ENCODE measurements at places on chromosomes 4 and X.

GRCh38 chr4:54157606-54158005 is 57.6 kb downstream of the GSX2 start:
- H3K4me3 ChIP-seq: no peak overlapping the region
- H3K27ac ChIP-seq: no peak overlapping the region
- H3K4me1 ChIP-seq: no peaks in the 10 kb centered on the region
- DNase-seq: no peak
- no peaks in the 10 kb centered on the region for H3K36me3 ChIP-seq
- no peaks in the 10 kb centered on the region for H3K27me3 ChIP-seq

DNA sequence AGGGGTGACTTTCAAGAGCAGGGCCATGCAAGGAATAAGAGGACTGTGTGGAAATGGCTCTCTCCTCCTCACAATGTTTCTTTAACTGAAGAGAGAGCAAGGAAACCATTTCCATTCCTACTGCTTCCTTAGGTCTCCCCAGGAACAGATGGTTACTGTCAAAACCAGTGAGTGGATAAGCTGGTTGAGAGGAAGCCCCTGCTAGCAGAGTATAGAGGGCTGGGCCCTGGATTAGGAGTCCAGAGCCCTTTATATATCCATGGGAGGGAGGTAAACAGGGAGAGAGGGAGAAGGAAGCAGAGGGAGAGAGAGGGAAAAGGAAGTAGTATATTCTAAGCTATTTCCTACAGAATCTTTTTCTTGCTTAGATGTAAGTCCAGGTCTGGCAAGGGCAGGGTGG is 43.8 kb upstream of the LAS1L start:
- no peak for DNase-seq
- H3K27me3 ChIP-seq: no peaks in the 10 kb centered on the region
- no peak overlapping the region for H3K27ac ChIP-seq
- no peak overlapping the region for H3K4me3 ChIP-seq
- no peaks in the 10 kb centered on the region for H3K36me3 ChIP-seq

- H3K4me3 ChIP-seq: no peak overlapping the region
- H3K27me3 ChIP-seq: no peaks in the 10 kb centered on the region
- DNase-seq: no peak
- no peaks in the 10 kb centered on the region for H3K36me3 ChIP-seq
- no peak overlapping the region for H3K27ac ChIP-seq
These were observed 42.9 kb downstream of the SMAD1 start for GRCh38 chr4:145524552-145524951.

DNA sequence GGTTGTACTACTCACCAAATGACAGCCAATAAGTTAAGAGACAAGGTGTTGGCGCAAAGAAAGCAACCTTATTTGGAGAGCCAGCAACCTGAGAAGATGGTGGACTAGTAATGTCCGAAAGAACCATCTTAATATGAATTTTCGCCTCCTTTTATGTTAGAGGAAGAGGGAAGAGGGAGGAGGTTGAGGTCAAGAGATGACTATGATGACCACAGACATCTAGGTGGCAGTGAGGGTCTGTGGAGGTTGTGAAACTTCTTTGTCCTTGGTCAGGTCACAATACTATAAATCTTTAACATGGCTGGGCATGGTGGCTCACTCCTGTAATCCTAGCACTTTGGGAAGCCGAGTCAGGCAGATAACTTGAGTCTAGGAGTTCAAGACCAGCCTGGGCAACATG is 15.4 kb downstream of the CDKL5 start:
- no peak overlapping the region for H3K27ac ChIP-seq
- no peak for DNase-seq
- no peaks in the 10 kb centered on the region for H3K36me3 ChIP-seq
- H3K4me3 ChIP-seq: no peak overlapping the region

DNA sequence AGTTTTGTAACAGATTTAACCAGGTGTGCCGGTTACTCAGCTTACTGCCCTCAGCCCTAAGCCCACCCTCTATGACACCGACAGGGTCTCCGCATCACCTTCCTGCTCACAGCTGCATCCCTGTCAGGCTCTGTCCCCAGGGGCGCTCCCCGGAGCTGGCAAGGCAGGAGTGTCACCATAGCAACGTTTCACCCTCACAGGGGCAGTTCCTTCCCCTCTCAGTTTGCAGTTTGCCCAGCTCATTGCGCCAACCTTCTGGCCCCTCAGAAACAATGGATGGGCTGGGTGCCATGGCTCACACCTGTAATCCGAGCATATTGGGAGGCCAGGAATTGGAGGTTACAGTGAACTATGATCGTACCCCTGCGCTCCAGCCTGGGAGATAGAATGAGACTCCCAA is 42.6 kb downstream of the RGS12 start:
- no peaks in the 10 kb centered on the region for H3K27me3 ChIP-seq
- no peaks in the 10 kb centered on the region for H3K4me1 ChIP-seq
- DNase-seq: no peak
- no peak overlapping the region for H3K27ac ChIP-seq
- no peaks in the 10 kb centered on the region for H3K36me3 ChIP-seq

- H3K36me3 ChIP-seq: no peaks in the 10 kb centered on the region
- peak overlapping the region; percentile 31 for H3K27ac ChIP-seq
- H3K4me3 ChIP-seq: no peak overlapping the region
- peaks cover 16% of the 10 kb centered on the region for H3K4me1 ChIP-seq
These were observed 29.6 kb downstream of the PDK3 start for GRCh38 chrX:24494647-24495075.

GRCh38 chr4:89254847-89255246 is 52.8 kb downstream of the GPRIN3 start:
- H3K4me1 ChIP-seq: peaks cover 11% of the 10 kb centered on the region
- peak; percentile 62 for DNase-seq
- H3K36me3 ChIP-seq: peaks cover under 1% of the 10 kb centered on the region

- no peak overlapping the region for H3K4me3 ChIP-seq
- no peaks in the 10 kb centered on the region for H3K4me1 ChIP-seq
- H3K36me3 ChIP-seq: no peaks in the 10 kb centered on the region
- no peak for DNase-seq
- H3K27me3 ChIP-seq: peaks cover 7% of the 10 kb centered on the region
These were observed 44.6 kb upstream of the TRPC5OS start for GRCh38 chrX:111831343-111831742.

GRCh38 chrX:104922206-104922621 is 298.3 kb downstream of the TEX13A start:
- no peak overlapping the region for H3K4me3 ChIP-seq
- H3K27me3 ChIP-seq: no peaks in the 10 kb centered on the region
- H3K4me1 ChIP-seq: no peaks in the 10 kb centered on the region
- DNase-seq: peak; percentile 75

- no peak overlapping the region for H3K27ac ChIP-seq
- DNase-seq: no peak
- no peaks in the 10 kb centered on the region for H3K36me3 ChIP-seq
- H3K4me1 ChIP-seq: no peaks in the 10 kb centered on the region
- H3K4me3 ChIP-seq: no peak overlapping the region
These were observed 32.8 kb downstream of the PASD1 start for GRCh38 chrX:151596282-151596681.

GRCh38 chr4:98890702-98891455 is 38.1 kb downstream of the EIF4E start:
- no peaks in the 10 kb centered on the region for H3K4me1 ChIP-seq
- no peak overlapping the region for H3K27ac ChIP-seq
- DNase-seq: no peak
- H3K4me3 ChIP-seq: no peak overlapping the region
- no peaks in the 10 kb centered on the region for H3K27me3 ChIP-seq

DNA sequence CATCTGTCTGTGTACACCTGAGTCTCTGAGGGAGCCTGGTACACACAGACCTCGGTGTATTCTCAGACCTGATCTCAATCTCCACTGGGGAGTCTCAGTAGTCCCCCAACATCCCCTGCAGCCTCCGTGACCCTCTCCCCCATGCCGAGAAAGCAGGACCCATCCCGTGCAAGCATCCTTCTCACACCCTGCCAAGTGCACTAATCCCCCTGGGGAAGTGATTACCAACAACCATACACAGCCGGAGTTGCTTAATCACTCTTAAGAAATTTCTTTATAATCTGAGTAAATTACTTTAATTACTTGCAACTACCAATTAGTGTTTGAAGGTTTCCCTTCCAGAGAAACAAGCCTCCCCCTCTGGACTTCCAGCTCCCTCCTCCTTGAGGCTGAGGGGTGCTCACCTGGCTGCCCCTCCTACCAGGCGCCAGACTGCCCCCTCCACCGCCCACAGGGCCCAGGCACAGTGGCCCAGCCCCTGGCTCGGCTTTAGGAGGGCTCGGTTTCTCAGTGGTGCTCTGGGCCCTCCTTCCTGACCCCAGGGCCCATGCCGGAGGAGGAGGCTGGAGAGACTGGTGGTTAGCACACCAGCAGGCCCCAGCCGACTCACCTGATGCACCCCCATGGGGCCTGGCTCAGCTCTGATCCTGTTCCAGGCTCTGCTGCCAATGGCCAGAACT is 43.8 kb downstream of the PJA1 start:
- no peak overlapping the region for H3K27ac ChIP-seq
- no peaks in the 10 kb centered on the region for H3K4me1 ChIP-seq
- H3K36me3 ChIP-seq: no peaks in the 10 kb centered on the region
- DNase-seq: no peak
- H3K27me3 ChIP-seq: peaks cover 23% of the 10 kb centered on the region

GRCh38 chrX:13939741-13940597 is 89.7 kb downstream of the GEMIN8 start:
- peaks cover 15% of the 10 kb centered on the region for H3K27me3 ChIP-seq
- no peak overlapping the region for H3K27ac ChIP-seq
- DNase-seq: peak; percentile 30
- H3K4me1 ChIP-seq: no peaks in the 10 kb centered on the region

DNA sequence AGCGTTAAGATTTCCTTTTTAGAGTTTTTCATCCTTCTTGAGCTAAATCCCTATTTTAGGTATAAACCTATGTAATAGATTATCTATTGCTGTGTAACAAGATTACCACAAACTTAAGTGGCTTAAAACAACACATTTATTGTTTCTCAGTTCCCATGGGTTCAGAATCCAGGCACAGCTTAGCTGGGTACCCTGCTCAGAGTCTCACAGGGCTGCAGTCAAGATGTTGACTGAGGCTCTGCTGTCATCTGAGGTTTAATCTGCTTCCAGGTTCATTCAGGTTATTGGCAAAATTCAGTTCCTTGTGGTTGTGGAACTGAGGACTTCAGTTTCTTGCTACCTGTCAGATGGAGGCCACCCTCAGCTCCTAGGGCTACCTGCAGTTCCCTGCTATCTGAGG is 60.9 kb downstream of the GK start:
- no peak overlapping the region for H3K27ac ChIP-seq
- DNase-seq: no peak

- peaks cover 5% of the 10 kb centered on the region for H3K27me3 ChIP-seq
- no peak overlapping the region for H3K4me3 ChIP-seq
- H3K4me1 ChIP-seq: peaks cover 56% of the 10 kb centered on the region
- no peaks in the 10 kb centered on the region for H3K36me3 ChIP-seq
- H3K27ac ChIP-seq: no peak overlapping the region
- DNase-seq: peak; percentile 27
These were observed 2.1 kb downstream of the MTM1 start for GRCh38 chrX:150570512-150570911.

DNA sequence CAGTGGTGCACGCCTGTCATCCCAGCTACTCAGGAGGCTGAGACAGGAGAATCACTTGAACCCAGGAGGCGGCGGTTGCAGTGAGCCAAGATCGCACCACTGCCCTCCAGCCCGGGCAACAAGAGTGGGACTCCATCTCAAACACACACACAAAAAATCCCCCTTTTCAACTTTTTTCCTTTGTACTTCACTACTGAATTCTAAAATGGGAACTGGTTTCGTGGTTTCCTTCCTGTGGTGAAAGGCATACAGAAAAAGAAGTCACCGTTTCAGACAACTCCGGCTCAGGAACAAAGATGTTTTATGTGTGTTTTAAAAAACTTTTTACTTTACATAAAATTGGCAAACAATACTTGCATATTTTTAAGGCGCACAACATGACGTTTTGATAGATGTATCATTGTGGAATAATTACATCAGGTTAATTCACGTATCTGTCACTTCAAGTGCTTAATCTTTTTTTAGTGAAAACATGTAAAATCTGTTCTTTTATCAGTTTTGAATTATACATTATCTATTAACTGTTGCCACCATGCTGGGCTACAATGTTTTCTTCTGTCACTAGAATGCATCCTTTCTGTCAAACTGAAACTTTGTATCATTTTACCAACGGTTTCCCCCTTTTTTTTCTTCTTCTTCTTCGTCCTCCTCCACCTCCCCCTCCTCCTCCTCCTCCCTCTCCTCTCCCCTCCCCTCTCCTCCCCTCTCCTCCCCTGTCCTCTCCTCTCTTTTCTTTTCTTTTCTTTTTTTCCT is 186.0 kb downstream of the CRLF2 start:
- no peak for DNase-seq
- H3K36me3 ChIP-seq: no peaks in the 10 kb centered on the region
- H3K4me1 ChIP-seq: no peaks in the 10 kb centered on the region
- no peak overlapping the region for H3K4me3 ChIP-seq
- H3K27ac ChIP-seq: no peak overlapping the region
- no peaks in the 10 kb centered on the region for H3K27me3 ChIP-seq

GRCh38 chr4:118296729-118297128 is 56.1 kb downstream of the PRSS12 start:
- H3K4me3 ChIP-seq: no peak overlapping the region
- no peak overlapping the region for H3K27ac ChIP-seq

DNA sequence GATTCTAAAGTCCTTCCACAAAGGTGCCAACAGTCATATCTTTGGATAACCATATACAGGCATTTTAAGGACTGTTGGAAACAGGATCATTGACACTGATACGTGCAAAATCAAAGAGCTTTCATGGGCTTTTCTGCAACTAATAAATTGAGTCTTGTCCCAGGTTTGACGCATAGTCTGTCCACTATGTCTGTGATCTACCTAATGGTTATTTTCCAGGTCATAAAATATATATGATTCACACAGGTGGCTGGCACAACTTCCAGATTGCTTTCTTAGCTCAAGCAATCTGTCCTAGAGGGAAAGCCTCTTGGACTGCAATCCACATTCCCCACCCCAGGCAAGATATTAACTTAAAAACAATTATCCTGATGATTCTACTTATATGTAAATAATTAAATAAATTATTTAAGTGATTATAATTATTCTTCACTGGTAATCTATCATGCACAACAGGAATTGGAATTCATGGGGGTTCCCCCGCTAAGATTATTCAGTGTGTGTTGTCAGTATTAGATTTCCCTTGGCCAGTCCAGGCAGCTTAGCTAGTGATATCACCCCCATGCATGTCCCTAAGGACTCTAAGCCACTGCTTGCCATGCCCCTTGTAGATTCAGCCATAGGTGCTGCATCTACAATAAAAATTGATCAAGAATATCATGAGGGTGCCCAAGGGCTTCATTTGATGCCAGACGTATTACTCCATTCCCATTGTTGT is 97.8 kb downstream of the TLL1 start:
- no peak for DNase-seq
- H3K36me3 ChIP-seq: no peaks in the 10 kb centered on the region
- no peak overlapping the region for H3K4me3 ChIP-seq

- no peak for DNase-seq
- H3K27ac ChIP-seq: no peak overlapping the region
- no peaks in the 10 kb centered on the region for H3K4me1 ChIP-seq
- H3K27me3 ChIP-seq: no peaks in the 10 kb centered on the region
These were observed 112.8 kb upstream of the DMD start for GRCh38 chrX:33324099-33324498.

- H3K27me3 ChIP-seq: no peaks in the 10 kb centered on the region
- H3K27ac ChIP-seq: no peak overlapping the region
- DNase-seq: no peak
- H3K4me1 ChIP-seq: no peaks in the 10 kb centered on the region
- H3K4me3 ChIP-seq: no peak overlapping the region
These were observed 23.0 kb upstream of the UGT2B15 start for GRCh38 chr4:68693325-68694075.
